Activated naive CD4-positive, alpha-beta T cell treated with anti-CD3 and anti-CD28 coated beads, Interleukin-2, amount 50 U/mL, for 16 hours (primary cell): ENCODE measurements at places on chromosomes 11 and 22.

GRCh38 chr22:36227396-36227795, 11.9 kb downstream of the APOL2 start:
- no peak for DNase-seq

- no peak for DNase-seq
Observed at GRCh38 chr11:100785148-100785983, 98.3 kb downstream of the ARHGAP42 start.

DNA sequence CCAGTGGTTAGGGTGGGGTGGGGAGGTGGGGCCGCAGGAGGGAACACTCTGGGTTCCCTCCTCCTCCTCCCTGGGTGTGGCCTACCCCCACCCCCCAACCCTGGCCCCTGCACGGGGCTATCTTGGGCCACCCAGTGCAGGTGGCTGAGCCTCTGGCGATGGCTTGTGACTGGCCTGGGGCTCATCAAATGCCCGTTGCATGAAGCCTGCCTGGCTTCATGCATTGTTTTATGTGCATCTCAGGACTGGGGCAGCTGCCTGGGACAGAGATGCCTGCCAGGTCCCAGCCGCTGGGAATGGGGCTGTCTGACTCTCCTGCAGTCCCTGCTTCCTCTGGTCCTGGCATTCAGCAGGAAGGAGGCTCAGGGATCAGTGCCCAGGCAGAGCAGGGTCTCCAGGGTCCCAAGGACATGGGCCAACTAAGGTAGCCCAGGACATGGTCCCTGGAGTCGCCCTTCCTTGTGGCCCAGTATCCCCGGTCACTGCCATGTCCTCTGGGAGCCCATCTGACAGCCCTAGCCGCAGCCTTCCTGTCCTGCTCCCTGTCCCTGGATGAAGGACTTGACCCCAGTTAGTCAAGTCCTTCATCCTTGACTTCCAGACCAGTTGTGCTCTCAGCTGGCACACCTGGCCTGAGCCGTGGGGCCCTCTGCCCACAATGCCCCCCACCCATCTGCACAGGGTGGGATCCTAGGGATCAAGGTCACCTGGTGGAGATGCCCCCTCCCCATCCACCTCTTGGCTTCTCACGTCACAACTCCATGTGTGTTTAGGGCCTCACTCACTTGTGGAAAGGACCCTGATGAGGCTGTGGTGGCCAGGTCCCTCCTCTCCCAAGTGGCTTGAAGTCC, 112.1 kb upstream of the FGF3 start:
- peak; percentile 2 for DNase-seq

DNA sequence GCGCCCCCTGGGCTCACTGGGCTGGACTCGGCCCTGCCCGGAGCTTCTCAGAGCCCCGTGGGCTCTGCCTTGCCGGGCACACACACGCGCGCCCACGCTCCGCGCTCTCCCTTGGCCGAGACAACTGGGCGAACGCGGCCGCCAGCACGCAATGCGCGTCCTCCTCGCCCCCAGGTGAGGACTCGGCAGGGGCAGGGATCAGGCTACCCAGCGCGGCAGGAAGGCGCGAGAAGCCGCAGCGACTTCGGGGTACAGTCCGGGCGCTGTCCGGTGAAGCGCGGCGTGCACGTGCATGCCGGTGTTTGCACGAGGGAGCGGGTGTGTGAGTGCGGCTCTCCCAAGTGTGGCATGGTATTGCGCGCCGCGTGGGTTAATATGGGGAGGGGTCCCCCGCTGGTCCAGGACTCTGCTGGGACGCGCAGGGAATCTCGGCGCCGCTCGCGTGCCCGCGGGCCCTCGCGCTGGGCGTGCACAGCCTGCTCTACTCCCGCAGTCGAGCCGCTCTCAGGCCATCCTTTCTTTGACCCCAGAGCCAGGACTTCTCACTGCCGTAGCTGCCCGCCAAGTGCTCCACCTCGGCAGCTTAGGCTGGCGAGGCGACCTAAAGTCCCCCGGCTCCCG, 5.4 kb downstream of the WNT7B start:
- DNase-seq: no peak

GRCh38 chr11:17633987-17634775, 85.2 kb upstream of the MYOD1 start:
- DNase-seq: no peak

DNA sequence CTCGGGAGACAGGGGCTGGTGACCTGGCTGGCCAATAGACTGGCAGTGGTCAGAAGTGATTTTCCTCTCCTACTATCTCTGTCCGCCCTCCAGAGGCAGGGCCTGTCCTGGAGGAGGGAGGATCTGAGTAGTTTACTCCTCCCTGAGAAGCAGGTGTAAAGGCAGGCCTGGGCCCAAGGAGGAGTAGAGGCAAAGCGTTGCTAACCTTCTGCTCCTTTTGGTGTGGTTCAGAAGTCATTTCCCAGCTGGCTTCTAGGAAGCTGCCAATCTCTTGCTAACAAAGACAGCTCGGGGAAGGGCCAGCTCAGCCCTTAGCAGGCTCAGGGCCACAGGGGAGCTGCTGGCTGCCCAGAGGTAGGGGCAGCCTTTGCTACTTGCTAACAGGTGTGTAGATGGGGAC, 151.1 kb upstream of the NECTIN1 start:
- DNase-seq: no peak

- DNase-seq: no peak
Observed at GRCh38 chr11:57471496-57471895, 11.2 kb downstream of the RTN4RL2 start.

GRCh38 chr11:124551189-124551588, 7.7 kb upstream of the OR8B12 start:
- no peak for DNase-seq

GRCh38 chr11:21908211-21908610, 284.7 kb upstream of the ANO5 start:
- DNase-seq: no peak

- DNase-seq: no peak
Observed at GRCh38 chr11:20501971-20502370, 97.4 kb upstream of the SLC6A5 start.

DNA sequence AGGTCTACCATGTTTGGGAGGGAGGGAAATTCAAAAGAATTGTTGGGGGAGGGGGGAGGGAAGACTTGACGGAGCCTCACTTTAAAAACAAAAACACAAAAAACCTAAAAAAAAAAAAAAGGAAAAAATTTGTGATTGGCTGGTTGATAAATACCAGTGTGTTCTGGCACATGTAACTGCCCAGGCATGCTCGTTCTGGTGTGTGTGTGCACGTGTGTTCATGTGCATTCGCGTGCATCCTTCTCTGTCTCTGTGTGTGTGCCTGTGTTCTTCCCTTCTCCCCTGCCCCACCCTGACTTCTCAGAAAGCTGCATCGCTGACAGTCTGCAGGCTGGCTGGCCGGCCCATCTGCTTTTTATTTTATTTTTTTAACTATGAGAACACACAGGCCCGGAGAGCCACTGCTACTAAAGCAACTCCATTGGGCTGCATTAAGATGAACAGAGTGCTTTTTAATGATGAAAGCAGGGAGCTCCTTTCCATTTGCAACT, 22.6 kb upstream of the ADSL start:
- DNase-seq: peak; percentile 23

GRCh38 chr11:89608234-89608966, 101.7 kb upstream of the TRIM77 start:
- DNase-seq: no peak

DNA sequence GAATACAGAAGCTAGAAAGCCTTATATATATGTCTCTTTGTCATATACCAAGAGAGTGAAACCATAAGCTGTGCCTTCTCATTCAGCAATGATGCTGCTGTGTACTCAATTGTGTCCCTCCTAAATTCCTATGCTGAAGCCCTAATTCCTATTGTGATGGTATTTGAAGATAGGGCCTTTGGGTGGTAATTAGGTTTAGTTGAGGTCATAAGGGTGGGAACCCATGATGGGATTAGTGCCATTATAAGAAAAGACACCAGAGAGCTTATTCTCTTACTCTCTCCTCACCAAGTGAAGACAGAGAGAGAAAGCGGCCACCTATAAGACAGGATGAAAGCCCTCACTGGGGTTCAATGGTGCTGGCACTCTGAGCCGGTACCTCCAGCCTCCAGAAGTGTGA, 1191.3 kb upstream of the TENM4 start:
- DNase-seq: no peak

- DNase-seq: no peak
Observed at GRCh38 chr11:62752177-62752785, 1.7 kb downstream of the ZBTB3 start.

DNA sequence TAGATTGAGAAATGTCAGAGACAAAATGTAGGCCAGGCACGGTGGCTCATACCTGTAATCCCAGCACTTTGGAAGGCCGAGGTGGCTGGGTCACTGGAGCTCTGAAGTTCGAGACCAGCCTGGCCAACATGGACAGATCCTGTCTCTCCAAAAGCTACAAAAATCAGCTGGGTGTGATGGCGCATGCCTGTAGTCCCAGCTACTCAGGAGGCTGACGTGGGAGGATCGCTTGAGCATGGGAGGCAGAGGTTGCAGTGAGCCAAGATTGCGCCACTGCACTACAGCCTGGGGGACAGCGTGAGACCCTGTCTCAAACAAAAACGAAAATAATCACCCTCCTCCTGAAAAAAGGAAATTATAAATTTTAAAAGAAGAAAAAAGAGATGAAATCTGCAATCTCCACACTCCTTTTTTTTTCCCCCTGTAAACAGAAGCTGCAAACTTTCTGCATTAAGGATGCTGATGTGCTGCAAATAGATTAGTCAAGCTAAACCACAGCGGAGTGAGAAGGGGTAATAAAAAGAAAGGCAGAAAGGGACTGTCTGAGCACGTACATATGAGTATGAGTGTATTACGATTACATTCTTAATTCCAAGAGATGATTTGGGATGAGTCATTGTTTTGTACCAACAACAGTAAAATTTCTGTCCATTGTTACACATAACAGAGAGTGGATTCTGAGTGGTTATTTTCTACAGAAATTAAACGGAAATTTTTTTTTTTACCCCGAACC, 87.3 kb downstream of the SIK3 start:
- DNase-seq: no peak

DNA sequence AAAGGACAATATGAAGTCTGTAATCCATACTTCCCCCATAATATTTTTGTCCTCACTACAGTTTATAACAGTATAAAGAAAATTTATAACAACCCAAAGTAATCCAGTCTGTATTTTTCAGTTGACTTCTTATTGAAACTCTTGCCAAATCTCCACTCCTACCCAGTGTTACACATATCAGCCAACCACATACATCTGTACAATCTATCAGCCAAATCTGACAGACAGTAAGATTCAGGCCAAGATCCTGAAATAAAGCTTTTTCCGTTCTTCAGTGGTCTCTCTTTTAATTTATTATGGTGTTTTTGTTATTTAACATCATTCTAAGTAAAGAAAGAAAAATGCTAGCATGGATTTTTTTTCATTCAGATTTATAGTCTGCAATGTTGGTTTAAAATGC, 2370.9 kb upstream of the RAG2 start:
- no peak for DNase-seq

GRCh38 chr11:107482234-107482633, 24.6 kb upstream of the CWF19L2 start:
- no peak for DNase-seq

- no peak for DNase-seq
Observed at GRCh38 chr11:66609721-66610617, 6.5 kb upstream of the RBM14 start.

- DNase-seq: peak; percentile 65
Observed at GRCh38 chr11:86672007-86672621, at the start of gene ME3. Gene ME3 (minus strand): TSS chr11:86672616.
